ENCODE measurements at places on chromosomes 2 and 18.

GRCh38 chr2:62660582-62661262 lies 44.8 kb upstream of the EHBP1 start:
- H3K27me3 ChIP-seq = peaks cover 4% of the 10 kb centered on the region
- no peaks in the 10 kb centered on the region for H3K36me3 ChIP-seq
- no peak overlapping the region for H3K4me3 ChIP-seq
- no peak for DNase-seq

GRCh38 chr2:86224645-86225355 lies 25.5 kb downstream of the MRPL35 start:
- no peak overlapping the region for H3K4me3 ChIP-seq
- DNase-seq = no peak
- H3K36me3 ChIP-seq = no peaks in the 10 kb centered on the region

GRCh38 chr2:102361632-102362241 lies 6.1 kb downstream of the IL18R1 start:
- no peak overlapping the region for H3K27ac ChIP-seq
- peaks cover 8% of the 10 kb centered on the region for H3K4me1 ChIP-seq
- no peak overlapping the region for H3K4me3 ChIP-seq
- H3K36me3 ChIP-seq = peaks cover 23% of the 10 kb centered on the region

- H3K4me1 ChIP-seq = no peaks in the 10 kb centered on the region
- no peaks in the 10 kb centered on the region for H3K36me3 ChIP-seq
- no peaks in the 10 kb centered on the region for H3K27me3 ChIP-seq
- no peak overlapping the region for H3K4me3 ChIP-seq
- no peak overlapping the region for H3K27ac ChIP-seq
- DNase-seq = no peak
Observed at GRCh38 chr2:240602266-240603050, 15.9 kb downstream of the CAPN10 start.

GRCh38 chr2:42752816-42753813 lies 10.8 kb downstream of the OXER1 start:
- H3K27me3 ChIP-seq = no peaks in the 10 kb centered on the region
- peak overlapping the region; percentile 84 for H3K4me3 ChIP-seq
- peaks cover 37% of the 10 kb centered on the region for H3K4me1 ChIP-seq
- H3K27ac ChIP-seq = peak overlapping the region; percentile 96
- peak; percentile 18 for DNase-seq

DNA sequence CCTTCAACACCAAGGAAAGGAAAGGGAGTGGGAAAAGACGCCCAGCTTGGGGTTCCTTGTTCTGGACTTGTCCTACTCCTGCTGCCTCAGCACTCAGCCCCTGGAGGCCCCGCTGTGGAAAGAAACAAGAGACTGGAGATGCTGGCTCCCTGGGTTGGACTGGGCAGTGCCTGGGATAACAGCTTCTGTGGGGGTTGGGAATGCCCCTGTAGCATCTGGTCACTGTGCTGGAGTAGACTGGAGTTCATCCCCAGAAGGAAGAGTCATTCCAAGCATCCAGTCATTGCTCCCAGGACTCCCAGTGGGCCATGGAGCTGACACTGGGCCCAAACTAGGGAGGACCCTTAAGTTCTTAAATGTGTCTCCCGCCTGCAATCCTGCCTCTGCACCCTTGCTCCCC lies 129.3 kb upstream of the HAAO start:
- no peak for DNase-seq
- H3K36me3 ChIP-seq = no peaks in the 10 kb centered on the region
- peaks cover 6% of the 10 kb centered on the region for H3K27me3 ChIP-seq
- H3K27ac ChIP-seq = no peak overlapping the region
- H3K4me1 ChIP-seq = no peaks in the 10 kb centered on the region

DNA sequence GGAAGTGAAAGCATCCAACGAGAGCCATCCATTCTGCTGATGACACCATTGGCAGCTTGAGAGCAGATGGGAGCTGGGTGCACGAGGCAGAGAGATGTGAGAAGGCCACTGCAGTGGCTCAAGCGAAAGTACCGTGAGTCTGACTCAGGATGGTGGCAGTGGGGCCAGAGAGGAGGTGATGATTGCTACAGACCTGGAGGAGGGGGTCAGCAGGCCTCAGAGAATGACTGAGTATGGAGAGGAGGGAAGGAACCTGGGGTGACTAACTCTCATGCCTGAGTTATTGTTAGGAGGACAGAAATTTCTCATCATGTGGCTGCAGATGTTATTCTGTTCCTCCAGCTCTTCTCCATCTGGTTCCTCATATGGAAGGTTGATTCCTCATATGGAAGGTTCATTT lies 8.8 kb upstream of the ZBTB7C start:
- H3K36me3 ChIP-seq = peaks cover 4% of the 10 kb centered on the region
- DNase-seq = no peak
- H3K4me3 ChIP-seq = no peak overlapping the region

GRCh38 chr2:71603311-71603811 lies 150.0 kb downstream of the DYSF start:
- H3K27ac ChIP-seq = no peak overlapping the region
- no peak overlapping the region for H3K4me3 ChIP-seq
- no peaks in the 10 kb centered on the region for H3K4me1 ChIP-seq

DNA sequence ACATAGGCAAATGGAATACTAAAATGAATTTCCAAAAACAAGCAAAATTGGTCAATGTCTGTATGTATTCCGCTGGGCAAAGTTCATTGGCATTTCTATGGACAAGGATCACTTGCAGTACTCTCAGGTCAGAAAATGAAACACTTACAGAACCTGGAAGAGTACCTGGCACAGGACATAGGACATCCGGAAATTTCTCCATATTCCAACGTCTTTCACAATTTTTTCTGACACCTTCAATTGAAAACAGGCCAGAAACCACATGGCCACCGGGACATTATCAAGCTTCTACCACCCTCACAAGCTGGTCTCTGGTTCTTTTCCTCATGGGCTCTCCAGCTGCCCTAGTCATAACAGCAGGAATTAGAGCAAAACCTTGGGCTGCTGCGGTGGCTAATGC lies 96.9 kb upstream of the MSH6 start:
- no peak overlapping the region for H3K27ac ChIP-seq
- DNase-seq = no peak
- H3K4me1 ChIP-seq = peaks cover 12% of the 10 kb centered on the region
- H3K4me3 ChIP-seq = no peak overlapping the region
- H3K27me3 ChIP-seq = no peaks in the 10 kb centered on the region

DNA sequence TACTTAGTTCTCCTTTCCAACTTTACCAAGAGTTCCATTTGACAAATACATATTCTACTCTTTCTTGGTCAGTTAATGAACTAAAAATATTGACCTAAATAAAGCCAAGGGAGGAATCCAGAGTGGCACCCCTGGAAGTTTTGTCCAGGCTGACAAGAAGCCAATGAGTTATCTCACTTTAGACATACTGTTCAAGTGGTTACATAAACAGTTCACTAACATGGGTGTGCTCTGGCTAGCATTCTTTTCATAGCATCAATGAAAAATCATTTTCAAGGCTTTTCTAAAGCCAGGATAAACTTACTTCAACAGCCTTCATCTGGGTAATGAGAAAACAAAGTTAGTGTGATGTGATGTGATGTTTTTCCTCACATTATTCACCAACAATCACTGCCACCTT lies 649.4 kb downstream of the TDRD15 start:
- no peak overlapping the region for H3K27ac ChIP-seq
- DNase-seq = no peak
- no peaks in the 10 kb centered on the region for H3K27me3 ChIP-seq
- H3K4me3 ChIP-seq = no peak overlapping the region
- no peaks in the 10 kb centered on the region for H3K36me3 ChIP-seq

- H3K27ac ChIP-seq = peak overlapping the region; percentile 70
- no peaks in the 10 kb centered on the region for H3K36me3 ChIP-seq
- H3K4me3 ChIP-seq = peak overlapping the region; percentile 40
- no peak for DNase-seq
- peaks cover 79% of the 10 kb centered on the region for H3K4me1 ChIP-seq
Observed at GRCh38 chr2:108613261-108614042, 79.2 kb downstream of the LIMS1 start.

- no peak overlapping the region for H3K27ac ChIP-seq
- H3K27me3 ChIP-seq = peaks cover 55% of the 10 kb centered on the region
- H3K4me3 ChIP-seq = no peak overlapping the region
- no peak for DNase-seq
- peaks cover 7% of the 10 kb centered on the region for H3K36me3 ChIP-seq
- H3K4me1 ChIP-seq = peaks cover 17% of the 10 kb centered on the region
Observed at GRCh38 chr2:217225596-217225995, 365.7 kb upstream of the TNP1 start.

DNA sequence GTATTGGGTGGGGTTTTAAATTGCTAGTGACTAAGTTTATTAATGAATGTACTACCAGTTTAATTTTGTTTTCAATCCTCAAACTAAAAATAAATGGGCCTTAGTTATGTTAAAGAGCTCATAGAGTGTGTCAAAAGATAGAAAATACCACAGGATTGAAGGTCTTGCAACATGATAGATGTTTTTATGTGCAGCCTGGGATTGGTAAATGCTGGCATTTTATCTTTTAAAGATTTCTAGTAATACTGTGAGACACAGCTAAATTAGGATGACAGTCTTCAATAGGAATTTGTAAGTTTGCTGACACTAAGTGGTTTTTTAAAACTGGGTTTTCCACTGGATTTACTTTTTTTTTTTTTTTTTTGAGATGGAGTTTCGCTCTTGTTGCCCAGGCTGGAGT lies 122.3 kb downstream of the HAUS1 start:
- no peaks in the 10 kb centered on the region for H3K27me3 ChIP-seq
- H3K4me3 ChIP-seq = no peak overlapping the region
- H3K4me1 ChIP-seq = peaks cover 33% of the 10 kb centered on the region

- H3K4me1 ChIP-seq = no peaks in the 10 kb centered on the region
- H3K4me3 ChIP-seq = no peak overlapping the region
- no peaks in the 10 kb centered on the region for H3K36me3 ChIP-seq
- peak overlapping the region; percentile 14 for H3K27ac ChIP-seq
Observed at GRCh38 chr2:174827371-174828369, 63.4 kb upstream of the CHRNA1 start.

DNA sequence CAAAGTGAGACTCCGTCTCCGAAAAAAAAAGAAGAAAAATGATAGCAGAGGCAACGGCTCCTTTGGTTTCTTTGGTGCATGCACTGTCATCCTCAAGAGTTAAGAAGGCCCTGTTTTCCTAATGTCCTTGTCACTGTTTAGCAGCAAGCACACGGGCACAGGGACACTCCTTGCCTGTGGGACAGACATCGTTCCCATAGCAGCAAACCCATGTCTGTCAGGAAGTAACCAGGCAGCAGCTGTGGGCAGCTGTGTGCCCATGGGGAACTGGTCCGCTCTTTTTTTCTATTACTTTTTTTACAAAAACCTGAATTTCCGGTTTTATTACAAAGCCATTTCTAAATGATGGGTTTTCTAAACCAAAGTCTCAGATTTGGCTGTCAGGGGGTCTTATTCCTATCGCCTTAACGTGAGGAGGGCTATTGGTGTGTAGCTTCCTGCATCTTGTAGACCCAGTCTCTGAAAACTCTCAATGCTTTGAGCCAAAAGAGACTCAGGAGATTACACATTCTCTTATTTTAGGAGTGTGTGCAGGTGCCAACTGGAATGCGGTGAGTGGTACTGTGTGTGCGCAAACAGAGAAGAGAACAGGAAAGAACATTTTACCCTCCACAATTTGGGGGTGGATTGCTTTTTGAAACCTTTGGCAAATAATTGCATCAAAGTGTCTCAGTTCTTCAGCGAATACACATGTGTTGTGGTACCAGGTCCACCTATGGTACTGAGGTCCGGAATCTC lies 109.6 kb downstream of the COLEC12 start:
- H3K27me3 ChIP-seq = peaks cover 8% of the 10 kb centered on the region
- H3K36me3 ChIP-seq = no peaks in the 10 kb centered on the region
- DNase-seq = no peak
- no peak overlapping the region for H3K27ac ChIP-seq

DNA sequence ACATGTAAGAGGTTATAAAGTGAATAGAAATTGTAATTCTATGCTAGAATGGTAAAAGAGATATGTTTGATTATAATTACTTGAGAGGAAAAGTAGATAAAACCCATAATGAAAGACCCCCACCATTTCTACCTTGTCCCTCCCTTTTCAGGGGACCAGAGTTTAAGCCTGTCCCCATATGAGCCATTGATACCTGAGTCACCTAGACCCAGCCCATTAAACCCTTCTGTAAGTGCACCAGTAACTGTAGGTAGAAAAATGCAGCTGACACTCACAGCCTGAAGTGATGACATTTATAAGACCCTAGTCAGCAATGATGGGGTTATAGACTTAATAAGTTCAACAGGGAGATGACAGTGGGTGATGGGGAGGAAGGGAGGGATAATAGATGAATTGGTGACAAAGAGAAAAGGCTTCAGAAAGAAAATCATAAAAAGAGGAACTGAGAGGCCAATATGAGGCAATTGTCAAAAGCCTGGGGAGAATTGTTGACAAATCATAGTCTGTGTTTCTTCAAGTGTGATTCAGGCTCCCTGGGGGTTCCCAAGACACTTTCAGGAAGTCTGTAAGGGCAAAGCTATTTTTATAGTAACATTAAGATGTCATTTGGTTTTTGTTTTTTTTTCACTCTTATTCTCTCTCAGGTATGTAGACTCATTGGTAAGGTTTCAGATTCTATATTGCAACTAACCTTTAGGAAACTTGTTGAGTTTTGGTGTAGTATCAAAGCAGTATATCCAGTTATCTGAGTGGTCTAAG lies 544.2 kb downstream of the SATB2 start:
- peak; percentile 3 for DNase-seq
- peaks cover 7% of the 10 kb centered on the region for H3K27me3 ChIP-seq
- H3K4me1 ChIP-seq = peaks cover 8% of the 10 kb centered on the region
- no peak overlapping the region for H3K27ac ChIP-seq

DNA sequence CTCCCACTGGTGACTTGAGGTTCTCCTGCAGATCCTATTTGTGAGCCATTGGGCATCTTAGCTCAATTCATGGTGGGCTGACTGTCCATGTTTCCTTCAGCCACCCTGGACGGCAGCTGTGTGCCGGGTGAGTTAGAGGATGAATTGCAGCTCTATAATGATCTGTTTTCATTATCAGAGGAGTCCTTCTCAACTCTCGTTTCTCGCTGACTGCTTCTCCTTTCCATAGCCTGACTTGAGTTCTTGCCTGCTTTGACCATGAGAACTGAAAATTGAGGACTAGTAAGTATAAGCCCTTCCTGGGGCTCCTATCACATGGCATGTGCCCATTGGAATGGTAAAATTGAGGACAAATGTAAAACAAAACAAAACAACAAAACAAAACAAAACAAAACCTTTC lies 121.8 kb downstream of the CDC42EP3 start:
- H3K36me3 ChIP-seq = no peaks in the 10 kb centered on the region
- H3K27me3 ChIP-seq = peaks cover 15% of the 10 kb centered on the region
- DNase-seq = no peak
- no peak overlapping the region for H3K27ac ChIP-seq

DNA sequence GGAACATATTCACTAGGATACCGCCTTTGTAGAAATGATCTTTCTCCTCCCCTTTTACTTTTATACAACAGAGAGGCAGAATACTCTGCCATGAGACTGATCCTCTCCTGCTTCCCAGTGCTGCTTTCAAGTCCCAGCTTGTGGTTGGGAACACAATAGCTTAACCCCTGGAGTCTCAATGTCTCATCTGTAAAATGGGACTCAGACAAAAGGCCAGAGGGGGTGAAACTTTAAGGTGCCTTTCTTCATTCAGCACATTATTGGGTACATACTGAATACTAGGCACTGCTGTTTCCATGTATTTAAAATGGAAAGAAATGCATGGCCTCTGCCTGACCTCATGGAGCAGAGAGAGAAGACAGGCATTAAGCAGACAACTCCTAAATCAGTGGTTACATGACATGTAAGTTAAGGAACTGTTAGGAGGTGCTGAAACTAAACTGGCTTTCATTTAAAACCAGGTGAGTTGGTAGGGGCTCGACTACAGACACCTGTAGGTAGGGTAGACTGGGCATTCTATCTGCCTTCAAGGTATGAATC lies 53.8 kb downstream of the MAP4K4 start:
- no peak for DNase-seq
- H3K27me3 ChIP-seq = no peaks in the 10 kb centered on the region
- peaks cover 3% of the 10 kb centered on the region for H3K36me3 ChIP-seq
- peak overlapping the region; percentile 80 for H3K4me3 ChIP-seq
- peak overlapping the region; percentile 92 for H3K27ac ChIP-seq
- H3K4me1 ChIP-seq = peaks cover 68% of the 10 kb centered on the region
